Hepatocyte (in vitro differentiated cells): ENCODE measurements at places on chromosomes 5 and 9.

DNA sequence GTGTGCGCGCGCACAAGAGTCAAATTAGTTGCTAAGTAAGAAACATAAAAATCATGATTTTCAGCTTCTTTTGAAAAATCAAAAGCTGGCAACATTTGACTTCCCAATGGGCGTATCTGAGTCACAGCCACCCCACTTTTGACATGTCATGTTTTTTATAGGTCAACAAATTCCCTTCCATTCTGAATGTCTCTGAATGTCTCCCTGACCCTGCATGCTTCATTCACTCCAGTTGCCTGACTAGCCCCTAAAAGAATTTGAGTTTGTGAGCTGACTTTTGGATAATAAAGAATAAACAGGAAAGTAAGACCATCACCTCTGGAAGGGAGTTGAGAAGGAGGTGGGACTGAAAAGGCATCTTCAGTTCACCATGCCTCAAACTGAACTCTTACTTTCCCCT lies 20.2 kb upstream of the GLIS3 start:
- no peaks in the 10 kb centered on the region for H3K4me1 ChIP-seq
- no peak overlapping the region for H3K27ac ChIP-seq
- no peaks in the 10 kb centered on the region for H3K36me3 ChIP-seq
- DNase-seq, result no peak

GRCh38 chr5:176530983-176531901 lies 6.0 kb downstream of the RNF44 start:
- peak overlapping the region; percentile 68 for H3K27ac ChIP-seq
- no peaks in the 10 kb centered on the region for H3K36me3 ChIP-seq
- no peak for DNase-seq
- no peaks in the 10 kb centered on the region for H3K27me3 ChIP-seq
- H3K4me3 ChIP-seq, result no peak overlapping the region

DNA sequence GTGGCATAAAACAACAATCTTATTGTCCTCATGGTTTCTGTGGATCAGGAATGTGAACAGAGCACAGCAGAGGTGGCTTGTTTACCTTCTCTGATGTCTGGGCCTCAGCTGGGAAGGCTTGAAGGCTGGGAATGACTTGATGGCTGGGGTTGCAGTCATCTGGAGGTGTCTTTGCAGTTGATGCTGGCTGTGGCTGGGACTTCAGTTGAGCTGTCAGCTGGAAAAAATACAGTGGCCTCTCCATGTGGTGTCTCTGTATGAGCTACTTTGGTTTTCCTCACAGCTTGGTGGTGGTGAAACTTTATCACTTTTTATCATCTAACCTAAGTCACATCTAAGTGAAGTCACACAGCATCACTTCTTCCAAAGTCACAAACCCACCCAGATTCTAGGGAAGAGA lies 24.7 kb upstream of the STX17 start:
- H3K4me3 ChIP-seq, result no peak overlapping the region
- no peaks in the 10 kb centered on the region for H3K27me3 ChIP-seq
- no peaks in the 10 kb centered on the region for H3K4me1 ChIP-seq

- no peak for DNase-seq
- H3K27ac ChIP-seq, result no peak overlapping the region
- H3K4me1 ChIP-seq, result peaks cover 4% of the 10 kb centered on the region
- H3K27me3 ChIP-seq, result no peaks in the 10 kb centered on the region
- H3K36me3 ChIP-seq, result no peaks in the 10 kb centered on the region
These were observed 205.5 kb upstream of the CDKN2B start for GRCh38 chr9:22214497-22215031.

DNA sequence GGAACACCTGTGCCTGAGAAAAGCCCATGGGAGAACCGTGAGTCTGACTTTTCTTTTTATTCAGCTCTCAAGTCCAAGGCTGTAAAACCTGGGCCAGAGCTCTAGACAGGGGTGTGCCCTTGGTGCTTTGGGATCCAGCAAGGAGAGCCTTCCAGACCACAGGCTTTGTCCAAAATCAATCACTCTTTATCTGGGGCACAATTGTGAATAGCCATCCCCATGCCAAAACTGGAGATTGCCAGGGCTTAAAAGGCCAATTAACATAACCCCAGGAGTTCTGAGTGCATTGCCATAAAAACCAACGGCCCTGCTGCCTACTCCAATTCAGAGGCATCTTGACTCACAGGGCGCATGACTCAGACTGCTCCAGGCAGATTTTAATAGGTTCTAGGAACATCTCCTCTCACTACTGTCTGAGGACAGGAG lies 391.8 kb downstream of the ARHGEF28 start:
- H3K27me3 ChIP-seq, result no peaks in the 10 kb centered on the region
- peak; percentile 42 for DNase-seq
- H3K4me3 ChIP-seq, result no peak overlapping the region
- no peaks in the 10 kb centered on the region for H3K36me3 ChIP-seq
- H3K27ac ChIP-seq, result no peak overlapping the region
- no peaks in the 10 kb centered on the region for H3K4me1 ChIP-seq

- peak overlapping the region; percentile 89 for H3K27ac ChIP-seq
- peaks cover 18% of the 10 kb centered on the region for H3K4me1 ChIP-seq
These were observed 382.7 kb downstream of the ENC1 start for GRCh38 chr5:74257645-74258313.

GRCh38 chr9:130633336-130634190 lies 30.8 kb upstream of the PRDM12 start:
- H3K27ac ChIP-seq, result no peak overlapping the region
- no peaks in the 10 kb centered on the region for H3K4me1 ChIP-seq
- no peaks in the 10 kb centered on the region for H3K27me3 ChIP-seq
- DNase-seq, result no peak

DNA sequence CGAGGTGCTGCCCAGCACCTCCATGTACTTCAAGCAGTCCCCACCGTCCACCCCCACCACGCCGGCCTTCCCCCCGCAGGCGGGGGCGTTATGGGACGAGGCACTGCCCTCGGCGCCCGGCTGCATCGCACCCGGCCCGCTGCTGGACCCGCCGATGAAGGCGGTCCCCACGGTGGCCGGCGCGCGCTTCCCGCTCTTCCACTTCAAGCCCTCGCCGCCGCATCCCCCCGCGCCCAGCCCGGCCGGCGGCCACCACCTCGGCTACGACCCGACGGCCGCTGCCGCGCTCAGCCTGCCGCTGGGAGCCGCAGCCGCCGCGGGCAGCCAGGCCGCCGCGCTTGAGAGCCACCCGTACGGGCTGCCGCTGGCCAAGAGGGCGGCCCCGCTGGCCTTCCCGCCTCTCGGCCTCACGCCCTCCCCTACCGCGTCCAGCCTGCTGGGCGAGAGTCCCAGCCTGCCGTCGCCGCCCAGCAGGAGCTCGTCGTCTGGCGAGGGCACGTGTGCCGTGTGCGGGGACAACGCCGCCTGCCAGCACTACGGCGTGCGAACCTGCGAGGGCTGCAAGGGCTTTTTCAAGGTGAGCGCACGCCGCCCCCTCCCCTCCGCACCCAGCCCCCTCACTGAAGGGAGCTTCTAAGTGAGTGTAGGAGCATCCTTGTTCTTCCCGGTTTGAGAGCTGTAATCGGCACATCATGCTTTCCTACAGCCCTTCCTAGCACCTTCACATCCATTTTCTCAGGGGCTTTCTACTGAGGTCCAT lies 6.9 kb downstream of the NR4A3 start:
- H3K27ac ChIP-seq, result no peak overlapping the region
- H3K27me3 ChIP-seq, result peaks cover 98% of the 10 kb centered on the region
- no peaks in the 10 kb centered on the region for H3K36me3 ChIP-seq

- no peak overlapping the region for H3K4me3 ChIP-seq
- DNase-seq, result no peak
- no peak overlapping the region for H3K27ac ChIP-seq
- H3K27me3 ChIP-seq, result no peaks in the 10 kb centered on the region
- no peaks in the 10 kb centered on the region for H3K4me1 ChIP-seq
These were observed 42.7 kb downstream of the NKD2 start for GRCh38 chr5:1051366-1051720.

DNA sequence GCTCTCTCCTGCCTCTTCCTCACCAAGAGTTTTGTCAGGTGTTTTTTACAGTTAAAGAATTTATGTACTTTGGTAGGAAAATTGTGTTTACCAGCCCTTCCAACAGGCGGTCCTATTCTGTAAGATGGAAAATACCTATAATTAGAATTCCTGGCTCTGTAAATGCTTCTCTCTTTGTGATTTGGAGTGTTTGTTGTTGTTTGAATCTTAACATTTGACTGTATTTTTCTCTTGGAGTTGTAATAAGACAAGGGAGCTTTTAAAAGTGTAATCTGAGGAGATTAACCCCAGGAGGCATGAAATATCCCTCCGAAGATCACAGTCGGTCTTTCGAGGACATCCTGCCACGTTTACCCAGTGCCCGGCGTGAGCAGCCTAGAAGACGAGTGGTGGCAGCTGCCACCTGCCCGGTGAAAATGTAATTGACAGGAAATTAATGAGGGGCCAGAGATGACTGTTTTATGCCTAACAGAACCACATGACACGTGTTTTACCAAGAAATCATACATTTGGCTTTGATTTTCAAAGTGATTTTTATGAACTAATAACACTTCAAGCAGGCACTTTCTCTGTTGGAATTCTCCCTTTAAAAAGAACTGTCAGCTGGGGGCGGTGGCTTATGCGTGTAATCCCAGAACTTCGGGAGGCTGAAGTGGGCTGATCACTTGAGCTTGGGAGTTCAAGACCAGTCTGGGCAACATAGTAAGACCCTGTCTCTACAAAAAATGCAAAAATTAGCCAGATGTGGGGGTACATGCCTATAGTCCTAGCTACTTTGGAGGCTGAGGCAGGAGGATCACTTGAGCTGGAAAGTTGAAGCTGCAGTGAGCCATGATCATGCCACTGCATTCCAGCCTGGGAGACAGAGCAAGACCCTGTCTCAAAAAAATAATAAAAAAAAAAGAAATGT lies 20.0 kb downstream of the ANKRD33B start:
- H3K36me3 ChIP-seq, result no peaks in the 10 kb centered on the region
- H3K27me3 ChIP-seq, result no peaks in the 10 kb centered on the region
- no peak for DNase-seq
- no peak overlapping the region for H3K27ac ChIP-seq
- H3K4me3 ChIP-seq, result no peak overlapping the region

DNA sequence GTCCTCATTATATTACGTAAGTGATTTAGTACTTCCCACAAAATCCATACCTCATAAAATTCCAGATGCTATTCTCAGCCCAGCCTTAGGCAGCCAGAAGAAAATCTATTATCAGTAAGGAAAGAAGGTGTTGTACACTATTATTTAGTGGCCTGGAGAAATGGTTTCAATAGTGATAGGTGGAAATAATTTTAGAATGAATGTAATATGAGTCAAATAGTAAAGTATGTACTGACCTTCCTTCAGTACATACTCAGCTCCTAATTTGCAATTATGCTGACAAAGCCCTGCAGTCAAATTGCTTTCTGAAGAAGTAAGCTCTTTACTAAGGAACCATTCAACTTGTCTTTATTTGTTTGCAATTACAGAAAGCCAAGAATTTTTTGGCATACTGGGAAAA lies 409.2 kb downstream of the HTR1A start:
- H3K27ac ChIP-seq, result no peak overlapping the region
- no peaks in the 10 kb centered on the region for H3K27me3 ChIP-seq
- no peak for DNase-seq
- H3K4me1 ChIP-seq, result no peaks in the 10 kb centered on the region

DNA sequence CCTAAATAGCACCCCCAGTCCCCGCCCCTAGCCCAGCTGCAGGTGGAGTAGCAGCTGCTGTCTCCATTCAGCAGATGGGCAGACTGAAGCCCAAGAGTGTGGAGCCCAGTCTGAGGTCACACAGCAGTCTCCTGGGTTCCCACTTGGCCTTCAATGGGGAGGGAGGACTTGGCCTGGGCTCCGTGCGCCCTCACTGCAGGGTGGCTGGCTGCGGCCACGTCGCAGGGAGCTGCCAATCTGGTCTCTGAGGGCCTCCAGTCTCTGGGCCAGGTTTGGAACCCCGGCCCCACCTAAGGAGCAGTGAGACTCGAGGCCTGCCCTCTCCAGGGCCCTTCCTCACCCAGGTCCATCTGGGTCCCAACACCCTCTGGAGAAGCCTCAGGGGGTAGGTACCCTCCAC lies 7.4 kb downstream of the KIF12 start:
- no peak overlapping the region for H3K27ac ChIP-seq
- no peak overlapping the region for H3K4me3 ChIP-seq
- H3K4me1 ChIP-seq, result no peaks in the 10 kb centered on the region

DNA sequence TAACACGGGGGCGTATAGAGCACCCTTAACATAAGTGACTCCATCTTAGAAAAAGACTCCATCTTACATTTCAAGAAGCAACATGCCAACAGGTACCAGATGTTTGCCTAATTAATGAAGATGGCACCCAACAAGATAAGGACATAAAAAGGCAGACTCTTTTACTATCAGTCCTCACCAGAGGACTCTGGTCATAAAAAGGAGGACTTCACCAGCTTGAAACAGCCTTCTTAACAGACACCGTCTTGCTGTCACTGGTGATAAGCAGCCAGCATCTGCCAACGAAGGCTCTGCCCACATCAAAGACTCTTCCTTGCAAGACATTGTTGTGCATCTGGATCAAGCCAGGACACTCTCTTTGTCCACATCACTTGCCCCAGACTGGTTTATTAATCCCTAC lies 80.3 kb downstream of the S1PR3 start:
- no peak overlapping the region for H3K27ac ChIP-seq
- no peaks in the 10 kb centered on the region for H3K27me3 ChIP-seq
- H3K4me1 ChIP-seq, result no peaks in the 10 kb centered on the region
- H3K4me3 ChIP-seq, result no peak overlapping the region
- no peaks in the 10 kb centered on the region for H3K36me3 ChIP-seq

DNA sequence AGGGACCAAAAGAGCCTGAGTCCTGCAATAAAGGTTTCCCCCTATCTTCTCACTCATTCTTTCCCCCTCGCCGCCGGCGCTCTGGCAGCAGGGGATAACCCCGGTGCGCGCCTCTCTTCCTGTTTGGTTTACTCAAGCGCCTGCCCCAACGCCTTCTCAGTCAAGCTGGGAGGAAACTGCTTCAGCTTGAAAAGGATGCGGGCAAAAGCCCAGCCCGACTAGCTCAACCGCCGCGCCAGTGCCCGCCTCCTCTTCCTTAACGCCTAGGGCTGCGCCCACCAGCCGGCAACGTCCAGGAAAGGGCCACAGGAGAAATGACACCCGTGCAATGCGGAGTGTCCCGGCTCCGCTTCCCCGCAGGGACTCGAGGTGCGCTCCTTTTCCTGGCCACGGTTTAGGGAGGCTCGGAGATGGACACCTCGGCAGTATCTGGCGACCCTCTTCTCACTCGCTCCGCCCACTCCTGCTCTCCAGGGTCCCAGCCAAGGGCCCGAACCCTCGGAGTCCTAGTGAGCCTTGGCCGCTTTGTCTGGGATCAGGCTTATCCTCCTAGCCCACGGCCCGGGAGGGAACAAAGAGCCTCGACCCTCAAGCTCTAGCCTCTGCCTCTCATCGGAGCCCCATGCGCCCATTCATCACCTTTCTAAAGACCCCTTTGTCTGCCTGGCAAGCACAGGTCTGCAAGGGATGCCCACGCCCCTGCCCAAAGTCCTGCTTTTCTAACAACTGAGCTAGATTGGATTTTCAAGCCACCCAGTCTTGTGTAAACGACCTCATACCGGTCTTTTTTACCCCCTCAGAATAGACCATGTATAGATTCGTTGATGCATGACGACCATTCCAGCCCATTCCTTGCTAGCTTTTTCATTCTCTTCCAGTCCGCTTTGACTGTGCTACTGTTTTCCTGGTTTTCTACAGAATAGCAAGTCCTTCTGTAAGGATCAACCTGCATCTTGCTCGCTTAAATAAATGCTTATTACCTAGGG lies 2.0 kb downstream of the ST8SIA4 start:
- no peaks in the 10 kb centered on the region for H3K4me1 ChIP-seq
- H3K4me3 ChIP-seq, result peak overlapping the region; percentile 41
- peaks cover 10% of the 10 kb centered on the region for H3K27me3 ChIP-seq
- peak overlapping the region; percentile 14 for H3K27ac ChIP-seq
